ENCODE measurements at places on chromosomes 6 and 20. TPM values are rescaled to one million over a fixed set of nuclear protein-coding genes. Genes with fewer than 3 reads are reported as not detected.

DNA sequence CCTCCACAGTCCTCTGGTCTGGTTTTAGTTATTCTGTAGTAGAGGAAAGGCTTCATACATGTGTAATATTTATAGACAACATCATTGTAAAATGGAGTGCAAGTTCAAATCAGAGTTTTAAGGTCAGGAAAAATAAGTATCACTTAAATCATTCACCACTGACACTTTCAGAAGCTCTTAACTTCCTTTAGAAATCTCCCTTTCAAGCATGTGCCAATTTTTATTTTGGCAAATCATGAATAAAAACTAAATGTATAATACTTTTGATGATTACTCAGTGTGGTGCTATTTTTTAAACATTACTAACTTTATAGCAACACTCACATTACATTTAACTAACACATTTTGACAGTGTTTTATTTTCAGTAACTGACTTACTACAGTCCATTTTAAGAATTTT, 112.2 kb downstream of the OGFRL1 start:
- no peak for DNase-seq

The PACRG gene
- total RNA-seq: 0.48 TPM

The ULBP2 gene
- 1.2 TPM for total RNA-seq

DNA sequence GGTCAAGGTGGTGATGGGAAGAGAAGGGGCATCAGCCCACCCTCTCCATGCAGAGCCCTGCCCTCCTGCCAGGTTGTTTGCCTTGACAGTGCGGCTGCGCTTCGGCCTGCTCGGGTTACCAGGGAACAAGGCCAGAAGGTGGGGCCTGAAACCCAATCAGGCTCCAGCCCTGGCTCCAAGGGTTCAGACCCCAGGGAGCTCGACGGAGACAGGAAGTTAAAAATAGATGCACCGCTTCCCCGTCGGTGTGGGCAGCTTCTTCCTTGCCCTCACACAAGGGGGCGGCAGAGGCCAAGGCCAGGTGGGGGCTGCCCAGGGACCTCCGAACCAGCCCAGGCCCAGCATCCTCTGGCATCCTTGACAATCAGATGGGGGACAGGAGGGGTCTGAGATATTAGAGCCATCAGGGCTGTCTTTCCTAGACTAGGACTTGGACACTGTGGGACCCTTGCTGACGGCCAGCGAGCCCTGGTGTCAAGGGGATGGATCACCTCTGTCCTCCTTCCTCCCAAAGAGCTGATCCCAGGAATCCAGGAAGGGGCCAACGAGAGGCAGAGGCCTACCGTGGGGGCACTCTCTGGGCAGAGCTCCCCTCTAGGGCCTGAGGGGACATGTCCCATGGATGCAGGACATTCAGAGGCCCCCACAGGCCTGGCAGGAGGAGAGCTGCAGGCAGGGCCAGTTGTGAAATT, 65.2 kb downstream of the RIPOR3 start:
- DNase-seq: no peak

Measured in omental fat pad (tissue), 4 donors.